ENCODE measurements at places on chromosomes 3 and 15. TPM values are rescaled to one million over a fixed set of nuclear protein-coding genes. Genes with fewer than 3 reads are reported as not detected.

DNA sequence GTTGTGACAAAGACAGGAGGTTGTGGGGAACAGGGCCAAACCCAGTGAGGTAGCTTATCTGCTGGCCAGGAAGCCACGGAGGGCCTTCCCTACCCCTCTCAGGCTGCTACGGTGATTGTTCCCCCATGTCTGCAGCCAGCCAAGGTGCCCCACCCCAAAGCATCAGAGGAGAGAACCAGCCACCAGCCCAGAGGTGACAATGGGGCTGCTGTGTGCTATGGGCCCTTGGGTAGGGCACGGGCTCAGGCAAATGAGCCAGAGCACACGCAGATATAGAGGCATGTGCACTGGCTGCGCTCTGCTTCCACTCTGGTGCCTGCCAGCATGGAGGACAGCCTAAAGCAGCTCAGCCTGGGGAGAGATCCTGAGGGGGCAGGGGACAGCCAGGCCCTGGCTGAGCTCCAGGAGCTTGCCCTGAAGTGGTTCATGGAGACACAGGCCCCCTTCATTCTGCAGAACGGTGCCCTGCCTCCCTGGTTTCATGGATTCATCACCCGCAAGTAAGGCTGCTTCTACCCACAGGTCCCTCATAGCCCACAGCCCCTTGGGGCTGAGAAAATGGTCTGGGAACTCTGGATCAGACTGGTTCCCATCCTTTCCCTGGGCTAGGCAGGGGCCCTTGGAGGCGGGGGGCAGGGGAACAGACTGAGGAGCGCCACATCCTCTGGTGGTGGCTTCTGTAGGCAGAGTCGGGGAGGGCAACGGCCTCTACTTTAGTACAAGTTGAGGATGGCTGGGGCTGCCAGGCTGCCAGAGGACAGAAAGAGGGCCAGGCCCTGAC lies at the start of gene SH2D7:
SH2D7 (plus strand) TSS at position 301 of the 781 bp plus-strand sequence; CDS start at position 325, 24 bp downstream.
- DNase-seq, result no peak

Gene AQP9
- 0.18 TPM for polyA plus RNA-seq

DNA sequence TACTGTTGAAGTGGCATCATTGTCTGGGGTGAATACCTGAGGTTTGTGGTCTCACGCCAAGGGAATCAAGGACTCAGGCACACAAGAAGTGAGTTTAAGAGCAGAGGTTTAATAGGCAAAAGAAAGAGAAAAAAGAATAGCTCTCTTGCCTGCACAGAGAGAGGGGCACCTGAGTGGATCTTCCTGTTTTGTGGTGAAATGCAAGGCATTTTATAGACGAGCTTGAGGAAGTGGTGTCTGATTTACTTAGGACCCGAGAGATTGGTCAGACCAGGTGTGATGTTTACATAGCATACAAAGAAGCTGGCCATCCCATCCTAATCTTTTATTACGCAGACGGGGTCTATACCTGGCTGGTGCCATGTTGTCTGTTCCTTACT lies 13.2 kb downstream of the CCR5 start:
- DNase-seq, result no peak

DNA sequence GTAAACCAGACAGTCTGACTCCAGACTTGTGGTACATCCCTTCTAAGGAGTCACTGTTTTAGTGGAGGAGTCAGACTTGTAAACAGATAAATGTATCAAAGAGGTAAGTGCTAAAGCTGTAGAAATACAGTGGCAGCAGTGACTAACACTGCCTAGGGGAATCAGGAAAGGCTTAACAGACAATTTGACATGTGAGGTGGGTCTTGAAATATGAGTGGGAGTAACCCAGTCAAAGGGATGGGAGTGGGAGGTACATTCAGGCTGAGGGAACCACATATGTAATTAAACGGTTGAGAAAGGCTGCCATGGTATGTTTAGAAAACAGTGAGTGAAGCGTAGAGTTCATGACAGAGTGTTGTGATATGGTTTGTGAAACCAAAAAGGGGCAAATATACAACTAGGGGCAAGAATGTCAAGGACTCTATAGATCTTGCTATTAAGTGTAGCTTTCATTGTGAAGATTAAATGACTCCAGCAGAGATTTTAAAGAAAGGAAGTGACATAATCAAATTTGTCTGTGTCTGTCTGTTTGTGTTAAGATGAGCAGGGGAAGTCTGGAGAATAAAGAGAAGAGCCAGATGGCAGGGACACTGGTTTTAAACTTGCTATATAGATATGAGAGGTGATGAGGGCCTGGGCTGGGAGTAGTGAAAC lies 11.2 kb upstream of the ALCAM start:
- DNase-seq, result peak; percentile 32

- DNase-seq, result no peak
Observed at GRCh38 chr3:194168994-194169393, 33.0 kb downstream of the HES1 start.

Gene KLHL6
- 1.1 TPM for polyA plus RNA-seq

- no peak for DNase-seq
Observed at GRCh38 chr3:169600732-169601131, 62.8 kb downstream of the MECOM start.

Gene SEC22C
- polyA plus RNA-seq, result 49.7 TPM

Gene CA12
- polyA plus RNA-seq, result 151 TPM

Gene CHRFAM7A
- polyA plus RNA-seq, result 6.9 TPM

DNA sequence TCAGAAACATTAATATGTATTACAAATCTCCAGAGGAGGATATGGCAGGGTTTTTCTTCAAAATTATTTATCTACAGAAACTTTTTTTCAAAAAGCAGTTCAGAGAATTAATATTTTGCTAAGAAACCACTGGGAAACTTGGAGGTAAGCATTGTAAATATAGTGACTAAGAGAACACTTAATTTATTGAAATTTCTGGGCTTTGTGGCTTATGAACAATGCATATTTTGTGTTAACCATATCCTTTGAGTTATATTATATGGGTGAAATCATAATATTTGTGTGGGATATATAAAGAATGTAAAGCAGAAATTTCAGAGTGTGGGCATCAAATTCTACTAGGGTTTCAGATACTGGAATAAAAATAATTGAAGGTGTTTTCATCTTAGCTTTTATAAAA lies 1059.2 kb downstream of the ZPLD1 start:
- no peak for DNase-seq

- no peak for DNase-seq
Observed at GRCh38 chr3:169212086-169212485, 451.4 kb downstream of the MECOM start.

- DNase-seq, result no peak
Observed at GRCh38 chr3:169082076-169082475, 581.4 kb downstream of the MECOM start.

Gene HHATL
- polyA plus RNA-seq, result 0.88 TPM

DNA sequence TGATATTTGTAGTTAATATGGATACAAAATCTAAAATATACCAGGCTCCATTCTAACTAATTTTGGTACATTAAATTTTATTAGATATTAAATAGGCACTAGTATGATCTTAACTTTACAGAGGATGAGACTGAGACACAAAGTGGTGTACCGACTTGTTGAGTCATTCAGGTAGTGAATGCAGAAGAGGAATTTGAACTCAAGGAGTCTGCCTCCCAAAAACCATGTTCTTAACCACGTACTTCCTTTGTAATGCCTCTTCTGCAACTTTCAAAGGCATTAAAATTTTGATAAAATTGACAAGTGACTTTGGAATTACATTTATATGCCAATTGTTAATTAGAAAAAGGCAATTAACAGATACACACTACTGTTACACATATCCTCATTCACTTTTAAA lies 61.8 kb downstream of the ZBBX start:
- DNase-seq, result no peak

DNA sequence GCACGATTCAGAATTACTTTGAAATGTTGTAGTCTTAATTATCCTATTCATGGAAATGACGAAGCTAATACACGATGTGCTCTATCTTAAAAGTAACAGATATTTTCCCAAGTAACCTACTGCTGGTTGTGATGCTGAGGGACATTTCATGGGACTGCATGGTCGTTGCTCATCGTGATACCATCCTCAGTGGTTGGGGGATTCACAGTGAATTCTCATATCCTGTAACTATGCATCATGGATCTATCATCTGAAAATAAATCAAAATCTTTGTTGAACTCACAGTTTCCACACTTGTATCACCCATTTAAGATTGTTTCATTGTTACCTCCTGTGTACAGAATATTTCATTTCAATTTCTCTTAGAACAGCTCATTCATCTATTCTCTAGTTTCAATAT lies 84.7 kb downstream of the OPA1 start:
- no peak for DNase-seq

Gene DISP2
- 0.35 TPM for polyA plus RNA-seq

- DNase-seq, result no peak
Observed at GRCh38 chr15:22918056-22918455, 62.1 kb downstream of the CYFIP1 start.

- no peak for DNase-seq
Observed at GRCh38 chr3:9062570-9062969, 99.3 kb upstream of the RAD18 start.

Gene DNASE1L3
- 9.2 TPM for polyA plus RNA-seq

GRCh38 chr15:92623435-92623834 lies 32.1 kb downstream of the FAM174B start:
- DNase-seq, result no peak

- DNase-seq, result no peak
Observed at GRCh38 chr3:9211155-9211950, 38.1 kb downstream of the SRGAP3 start.

GRCh38 chr3:69205385-69205784 lies 83.0 kb upstream of the LMOD3 start:
- DNase-seq, result no peak

DNA sequence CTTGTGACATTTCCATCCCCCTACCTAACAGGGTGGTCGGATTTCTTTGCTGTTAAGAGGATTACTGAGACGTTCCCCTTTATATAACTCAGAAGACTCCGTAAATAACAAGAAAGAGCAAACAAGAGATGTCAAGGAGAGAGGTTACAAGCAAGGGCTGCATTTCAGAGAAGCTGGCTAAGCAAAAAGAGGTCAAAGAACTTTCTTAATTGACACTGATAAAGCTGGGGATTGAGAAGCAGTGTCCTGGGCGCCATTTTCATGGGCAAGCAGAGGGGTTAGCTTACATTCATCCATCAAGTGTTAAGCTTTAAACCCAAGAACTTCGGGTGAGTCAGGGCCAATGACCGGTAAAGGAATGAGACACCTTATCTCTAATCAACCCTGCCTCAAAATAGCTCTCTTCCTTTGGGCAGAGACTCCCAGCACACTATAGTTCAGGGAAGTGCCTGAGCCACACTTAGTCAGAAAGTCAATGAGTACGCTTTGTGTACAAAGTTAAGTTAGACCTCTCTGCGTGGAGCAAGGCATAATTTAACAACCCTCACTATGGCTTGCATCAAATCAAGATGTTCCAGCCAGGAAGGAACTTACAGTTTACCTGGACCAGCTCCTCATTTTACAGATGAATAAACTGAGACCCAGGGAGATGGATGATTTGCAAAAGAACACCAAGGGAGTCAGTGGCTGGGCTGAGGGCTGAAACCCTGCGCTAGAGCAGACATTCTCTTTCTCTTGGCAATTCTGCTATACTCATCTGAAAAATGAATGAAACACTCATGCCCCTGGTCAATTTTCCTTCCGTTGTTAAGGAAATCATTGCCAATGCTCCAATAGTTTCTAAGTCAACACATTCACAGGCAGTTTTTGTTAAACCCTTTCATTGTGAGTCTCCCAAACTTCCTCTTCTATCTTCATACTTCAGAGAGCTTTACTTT lies 44.6 kb downstream of the CCNL1 start:
- DNase-seq, result no peak

Gene VGLL3
- polyA plus RNA-seq, result 5.0 TPM

GRCh38 chr15:33089878-33090757 lies 104.4 kb downstream of the FMN1 start:
- DNase-seq, result no peak

DNA sequence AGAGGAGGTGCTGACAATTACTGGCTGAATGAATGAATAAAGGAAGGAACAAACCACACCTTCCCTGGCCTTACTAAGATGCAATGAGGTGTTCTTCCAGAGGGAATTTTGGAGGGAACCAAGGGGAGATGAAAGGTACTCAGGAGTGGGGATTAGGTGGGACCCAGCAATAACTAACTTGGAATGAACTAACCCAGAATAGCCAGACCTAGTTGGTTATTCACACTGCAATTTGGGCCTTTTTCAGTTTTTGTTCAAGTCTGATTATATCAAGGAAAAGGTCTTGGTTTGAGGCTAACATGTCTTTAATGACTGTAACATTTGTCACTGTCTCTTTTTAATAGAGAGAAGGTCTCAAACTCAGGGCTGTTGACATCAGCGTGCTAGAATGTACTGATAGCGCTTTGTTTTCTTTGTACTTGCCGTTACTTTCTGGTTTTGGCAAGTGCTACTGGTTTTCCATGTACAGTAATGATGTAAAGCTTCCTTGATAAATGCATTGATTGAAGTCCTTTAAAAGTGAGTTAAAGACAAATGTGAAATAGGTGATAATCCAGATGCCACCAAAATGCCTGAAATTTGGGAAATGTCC lies 3.2 kb upstream of the PLXND1 start:
- no peak for DNase-seq

DNA sequence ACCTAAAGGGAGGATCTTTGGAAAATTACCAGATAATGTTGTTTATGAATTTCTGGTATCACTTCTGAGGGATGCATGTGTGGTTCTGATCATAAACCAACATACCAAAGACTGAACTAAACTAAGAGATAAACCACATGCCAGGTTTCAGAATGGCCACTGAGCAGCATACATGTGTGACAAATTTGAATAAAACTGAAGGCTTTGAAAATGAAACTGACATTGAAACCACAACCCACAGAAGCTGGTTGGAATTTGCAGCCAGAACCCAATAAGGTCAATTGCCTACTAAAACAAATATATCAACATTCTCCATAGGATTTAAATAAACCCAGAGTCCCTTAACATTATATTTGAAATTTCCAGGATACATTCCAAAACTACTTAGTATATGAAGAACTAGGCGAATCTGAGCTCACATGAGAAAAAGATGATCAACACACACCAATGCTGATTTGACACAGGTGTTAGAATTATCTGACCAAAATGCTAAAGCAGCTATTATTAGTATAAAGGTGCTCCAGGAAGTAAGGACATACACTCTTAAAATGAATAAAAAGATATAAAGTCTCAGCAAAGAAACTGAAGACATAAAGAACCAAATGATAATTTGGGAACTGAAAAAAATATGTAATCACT lies 125.0 kb downstream of the ZNF280D start:
- no peak for DNase-seq

DNA sequence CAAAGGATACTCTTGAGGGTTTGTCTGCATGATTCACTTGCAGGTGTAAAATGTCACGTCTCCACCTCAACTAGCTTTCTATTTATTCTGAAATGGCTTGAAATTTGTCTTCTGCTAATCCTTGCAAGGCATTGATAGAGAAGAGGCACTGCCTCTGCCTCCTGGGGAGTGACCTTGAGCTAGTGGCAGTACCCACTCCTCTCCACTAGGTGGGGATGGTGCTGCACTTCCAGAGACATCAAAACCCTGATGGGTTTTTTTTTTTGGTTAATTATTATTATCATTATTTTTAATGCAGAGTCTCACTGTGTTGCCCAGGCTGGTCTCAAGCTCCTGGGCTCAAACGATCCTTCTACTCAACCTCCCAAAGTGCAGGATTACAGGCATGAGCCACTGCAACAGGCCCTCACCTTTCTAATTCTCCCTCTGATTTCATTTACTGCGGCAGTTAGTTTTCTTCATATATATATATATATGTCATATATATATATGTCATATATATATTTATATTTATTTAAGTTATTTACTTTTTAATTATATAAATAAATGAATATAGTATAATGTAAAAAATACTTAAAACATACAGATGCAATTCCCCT lies 117.6 kb upstream of the EIF1B start:
- peak; percentile 33 for DNase-seq
